Retinal pigment epithelial cell (primary cell): ENCODE measurements at places on chromosomes 6 and 20.
A peak's percentile ranks its signal among the peaks of the same experiment; 100 is the strongest.

GRCh38 chr6:156779206-156780094, 2.3 kb downstream of the ARID1B start:
- DNase-seq, result no peak

DNA sequence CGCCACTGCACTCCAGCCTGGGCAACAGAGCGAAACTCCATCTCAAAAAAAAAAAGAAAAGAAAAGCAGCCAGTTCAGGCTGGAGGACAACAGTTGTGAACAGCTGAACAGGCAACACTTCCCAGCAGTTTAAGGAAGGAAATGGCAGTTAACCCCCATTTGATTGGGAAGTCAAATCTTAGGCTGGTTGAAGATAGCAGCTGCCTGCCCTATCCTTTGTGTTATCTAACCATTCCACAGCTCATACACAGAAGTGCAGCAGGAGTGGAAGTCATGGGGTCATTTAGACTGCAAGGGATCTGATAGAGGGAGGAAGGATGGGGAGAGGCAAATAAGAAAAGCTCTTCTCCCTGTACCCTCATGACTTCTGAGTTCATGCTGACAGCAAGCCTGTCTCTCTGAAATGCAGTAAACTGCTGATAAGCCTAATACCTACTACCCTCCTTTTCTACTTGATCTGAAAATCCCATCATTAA, 35.3 kb downstream of the KCTD20 start:
- DNase-seq, result no peak

GRCh38 chr20:33209789-33210188, 7.4 kb upstream of the BPIFA3 start:
- DNase-seq, result peak; percentile 15

- no peak for DNase-seq
Observed at GRCh38 chr6:98516206-98516605, 318.2 kb upstream of the POU3F2 start.

DNA sequence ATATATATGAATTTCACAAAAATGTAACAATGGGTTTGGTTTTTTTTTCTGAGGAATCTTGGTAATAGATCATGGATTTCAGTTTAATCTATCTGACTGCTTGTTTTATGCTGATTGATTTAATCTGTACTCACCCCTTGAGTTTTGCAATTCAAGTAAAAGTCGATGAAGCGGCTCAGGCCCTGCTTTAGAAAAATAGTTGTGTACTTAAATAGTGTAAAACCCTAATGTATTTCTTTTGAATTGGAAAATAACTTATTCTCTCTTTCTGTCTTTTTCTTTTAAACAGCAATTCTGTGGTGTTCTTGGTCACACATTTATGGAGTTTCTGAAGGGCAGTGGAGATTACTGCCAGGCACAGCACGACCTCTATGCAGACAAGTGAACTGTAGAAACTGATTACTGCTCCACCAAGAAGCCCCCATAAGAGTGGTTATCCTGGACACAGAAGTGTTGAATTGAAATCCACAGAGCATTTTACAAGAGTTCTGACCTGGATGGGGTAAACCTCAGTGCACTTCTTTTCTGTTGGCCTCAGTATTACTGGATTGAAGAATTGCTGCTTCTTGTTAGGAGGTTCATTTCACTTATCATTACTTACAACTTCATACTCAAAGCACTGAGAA, 4.0 kb downstream of the LOC128125822 start:
- DNase-seq, result no peak

GRCh38 chr6:100188754-100189153, 194.7 kb upstream of the MCHR2 start:
- no peak for DNase-seq

GRCh38 chr6:53731866-53732636, 62.8 kb upstream of the LRRC1 start:
- no peak for DNase-seq

- no peak for DNase-seq
Observed at GRCh38 chr20:53055367-53056067, 83.4 kb downstream of the TSHZ2 start.

DNA sequence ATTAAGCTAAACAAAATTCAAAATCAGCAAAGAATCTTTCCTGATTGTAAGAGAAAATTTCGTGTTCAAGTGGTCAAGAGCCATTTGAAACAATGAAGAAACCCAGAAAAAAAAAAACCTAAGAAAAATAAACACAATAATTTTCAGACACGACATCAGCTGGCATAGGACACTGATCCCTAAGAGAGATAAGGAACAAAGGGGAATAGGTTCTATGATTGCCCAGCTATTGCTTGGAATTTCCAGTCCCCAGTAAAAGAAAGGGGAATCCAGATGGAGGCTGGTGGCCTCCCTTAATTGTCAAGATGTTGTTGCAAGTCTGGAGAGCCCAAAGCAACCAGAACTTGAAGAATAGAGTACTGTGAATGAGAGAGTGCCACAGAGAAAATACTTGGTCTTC, 48.5 kb downstream of the COL12A1 start:
- no peak for DNase-seq

DNA sequence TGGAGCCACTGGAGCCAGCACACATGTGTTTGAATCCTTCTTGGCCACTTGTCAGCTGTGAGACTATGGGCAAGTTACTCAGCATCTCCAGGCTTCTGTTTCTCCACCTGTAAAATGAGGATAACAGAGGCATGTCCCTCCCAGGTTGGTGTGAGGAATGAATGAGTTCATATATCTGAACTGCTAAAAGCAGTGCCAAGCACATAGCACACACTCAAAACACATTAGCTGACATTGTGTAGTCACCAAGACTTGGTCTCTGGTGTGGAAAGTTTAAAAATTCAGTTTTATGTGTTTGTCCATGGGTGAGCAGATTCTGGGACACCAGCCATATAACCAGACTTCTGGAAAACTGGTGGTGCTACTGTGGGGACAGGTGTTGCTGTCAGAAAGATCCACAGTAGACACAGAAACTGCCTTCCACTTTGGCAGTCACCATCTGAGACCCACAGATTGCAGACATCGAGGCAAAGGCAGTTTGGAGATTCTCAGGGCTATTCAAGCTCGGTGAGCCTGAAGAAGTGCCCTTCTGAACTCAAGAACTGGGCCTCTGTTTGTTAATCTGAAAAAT, 115.8 kb downstream of the MRPL14 start:
- DNase-seq, result no peak

GRCh38 chr6:40411881-40412280, 175.3 kb downstream of the LRFN2 start:
- DNase-seq, result no peak

DNA sequence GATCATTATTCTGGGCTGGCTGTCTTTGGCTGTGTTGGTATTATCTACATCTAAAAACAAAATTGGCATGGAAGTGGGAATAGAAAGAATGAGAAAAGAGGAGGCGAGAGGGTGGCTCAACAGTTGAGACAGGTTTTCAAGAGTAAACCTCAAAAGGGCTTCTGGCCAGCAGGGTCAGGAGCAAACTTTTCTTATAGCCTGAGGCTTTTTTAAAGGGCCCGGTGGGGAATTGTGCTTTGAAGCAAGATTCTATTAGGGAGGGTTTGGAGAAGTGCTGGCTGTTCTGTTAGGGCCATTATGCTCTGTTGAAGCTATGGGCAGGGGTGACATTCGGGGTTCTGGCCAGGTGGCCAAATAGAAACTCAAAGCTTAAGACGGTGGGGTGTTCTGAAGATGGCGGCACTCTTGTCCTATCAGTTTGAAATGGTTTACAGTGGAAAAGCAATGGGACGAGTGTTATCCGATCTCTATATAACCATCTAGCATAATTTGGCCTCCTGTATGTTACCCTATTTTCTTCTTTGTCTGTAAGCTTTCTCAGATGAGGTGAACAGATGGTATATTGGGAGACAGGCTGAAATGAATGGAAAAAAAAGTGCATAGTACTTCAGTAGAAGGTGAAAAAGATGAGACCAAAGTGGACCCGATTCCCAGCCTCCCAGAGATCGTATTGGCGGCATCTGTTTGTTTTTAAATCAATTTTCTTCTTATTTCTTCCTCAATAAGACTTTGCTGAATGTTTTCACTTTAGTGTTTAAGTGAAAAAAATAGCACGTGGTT, 132.1 kb upstream of the CNR1 start:
- no peak for DNase-seq
